ENCODE measurements at places on chromosomes 3 and 15. TPM values are rescaled to one million over a fixed set of nuclear protein-coding genes. Genes with fewer than 3 reads are reported as not detected.

The TGM4 gene
- polyA plus RNA-seq, result 0.06 TPM

The SLC22A13 gene
- 3.1 TPM for polyA plus RNA-seq

The RETNLB gene
- polyA plus RNA-seq, result not detected

The ETV5 gene
- polyA plus RNA-seq, result 30.7 TPM

The BFSP2 gene
- polyA plus RNA-seq, result 0.69 TPM

The CTXN2 gene
- 0.09 TPM for polyA plus RNA-seq

The TMEM108 gene
- 2.9 TPM for polyA plus RNA-seq

The TMCO5A gene
- not detected for polyA plus RNA-seq

The SNTN gene
- not detected for polyA plus RNA-seq

The ANKRD34C gene
- polyA plus RNA-seq, result 0.04 TPM

GRCh38 chr3:14455571-14456317 lies 53.3 kb downstream of the SLC6A6 start:
- no peak for DNase-seq

GRCh38 chr3:151412989-151413388 lies 28.4 kb upstream of the P2RY12 start:
- DNase-seq, result no peak

DNA sequence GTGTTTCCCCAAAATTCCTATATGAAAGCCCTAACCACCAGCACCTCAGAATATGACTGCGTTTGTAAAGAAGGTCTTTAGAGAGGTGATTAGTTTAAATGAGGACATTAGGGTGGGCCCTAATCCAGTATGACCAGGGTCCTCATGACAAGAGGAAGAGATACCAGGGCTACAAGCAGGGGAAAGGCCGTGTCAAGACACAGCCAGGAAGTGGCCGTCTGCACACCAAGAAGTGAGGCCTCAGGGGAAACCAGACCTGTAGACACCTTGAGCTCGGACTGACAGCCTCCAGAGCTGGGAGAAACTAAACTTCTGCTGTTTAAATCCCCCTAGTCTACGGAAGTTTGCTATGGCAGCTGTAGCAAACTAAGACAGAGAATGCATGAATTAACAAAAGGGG lies 14.2 kb downstream of the KIF7 start:
- DNase-seq, result no peak

DNA sequence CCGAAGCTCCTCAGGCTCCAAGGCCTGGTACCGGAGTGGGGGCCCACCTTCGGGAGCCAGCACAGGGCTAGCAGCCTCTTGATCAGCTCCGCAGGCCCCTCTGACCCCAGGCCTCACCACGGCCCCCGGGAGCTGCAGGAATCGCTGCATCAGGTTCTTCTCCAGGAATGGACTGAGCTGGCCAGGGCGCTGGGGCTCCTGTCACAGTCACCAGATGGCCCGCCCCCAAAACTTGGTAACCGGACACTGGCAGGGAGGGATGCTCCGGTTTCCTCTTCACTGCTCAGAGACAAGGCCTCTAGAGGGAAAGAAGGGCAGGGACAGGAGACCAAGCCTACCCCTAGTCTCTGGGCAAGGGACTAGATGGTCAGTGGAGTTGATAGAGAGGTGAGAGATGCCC lies 9.9 kb downstream of the AP3B2 start:
- DNase-seq, result no peak

DNA sequence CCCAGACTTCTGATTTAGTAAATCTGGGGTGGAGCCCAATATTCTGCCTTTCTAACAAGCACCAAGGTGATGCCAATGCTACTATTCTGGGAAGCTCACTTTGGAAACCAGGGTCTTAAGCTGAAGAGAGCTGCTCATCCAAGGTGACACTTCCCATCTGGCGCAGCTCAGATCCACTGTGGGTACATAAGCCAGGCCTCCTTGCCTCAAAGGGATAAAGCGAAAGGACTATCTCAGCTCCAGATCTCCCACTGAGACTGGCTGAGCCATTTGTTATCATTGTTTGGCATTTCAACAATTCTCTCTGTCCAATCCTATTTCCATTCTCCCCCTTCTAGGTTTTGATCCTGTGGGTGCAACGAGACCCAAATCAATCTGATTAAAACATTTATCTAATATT lies 323.8 kb downstream of the GBE1 start:
- DNase-seq, result no peak

DNA sequence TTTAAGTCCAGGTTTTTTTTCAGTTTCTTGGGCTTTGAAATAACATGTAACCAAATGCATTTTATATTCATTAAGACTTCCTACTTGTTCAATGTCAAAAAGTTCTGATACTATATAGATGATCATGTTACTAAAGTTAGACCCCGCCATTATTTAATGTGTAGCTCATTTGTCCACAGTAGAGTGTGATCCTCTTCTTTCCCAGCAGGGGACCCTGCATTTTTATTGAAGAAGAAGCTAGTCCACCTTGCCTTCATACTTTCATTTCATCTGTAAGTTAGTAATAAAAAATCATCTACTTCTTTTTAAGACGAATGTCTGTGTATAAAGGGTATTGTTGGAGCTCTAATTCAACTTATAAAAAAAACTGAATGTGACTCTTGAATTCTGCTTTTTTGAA lies 404.6 kb downstream of the SI start:
- no peak for DNase-seq

DNA sequence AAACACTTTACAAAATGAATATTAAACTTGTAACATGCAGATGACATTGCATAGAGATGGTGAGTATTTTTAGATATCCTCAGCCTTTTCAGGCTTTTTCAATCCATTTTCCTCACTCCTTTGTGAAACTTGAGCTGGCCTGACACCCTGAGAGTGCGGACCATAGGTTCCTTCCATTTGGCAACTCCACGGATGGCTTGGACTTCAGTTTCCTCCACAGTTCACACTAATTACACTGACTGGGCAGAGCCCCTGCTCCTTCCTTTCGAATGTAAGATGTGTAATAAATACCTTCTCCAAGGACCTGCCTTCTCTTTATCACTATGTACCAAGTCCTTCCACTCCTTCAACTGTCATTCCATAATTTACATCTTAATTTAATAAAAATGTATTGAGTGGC lies 141.7 kb upstream of the LRIG1 start:
- no peak for DNase-seq

DNA sequence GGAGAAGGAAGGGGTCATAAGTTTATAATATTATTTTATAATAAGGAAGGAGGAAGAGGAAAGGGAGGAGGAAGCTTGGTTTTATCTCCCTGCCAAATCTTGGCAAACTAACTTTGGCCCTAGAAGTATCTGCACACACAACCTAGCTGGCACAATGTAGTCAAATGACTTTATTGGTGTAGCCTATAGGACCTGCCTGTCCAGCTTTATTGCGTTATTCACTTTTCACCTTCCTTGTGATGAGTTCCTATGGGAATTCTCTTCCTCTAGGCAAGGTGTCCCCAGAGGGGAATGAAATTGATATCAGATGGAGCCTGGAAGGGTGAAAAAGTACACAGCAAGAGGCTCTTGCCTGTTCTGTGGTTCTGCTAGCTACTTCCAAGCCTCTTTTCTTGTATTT lies 111.2 kb upstream of the SLC25A36 start:
- DNase-seq, result no peak

- no peak for DNase-seq
Observed at GRCh38 chr15:91407269-91407889, 307.3 kb downstream of the SV2B start.

GRCh38 chr3:40333416-40333815 lies 23.9 kb downstream of the EIF1B start:
- no peak for DNase-seq

GRCh38 chr3:37492977-37493471 lies 318.6 kb upstream of the LRRFIP2 start:
- no peak for DNase-seq

DNA sequence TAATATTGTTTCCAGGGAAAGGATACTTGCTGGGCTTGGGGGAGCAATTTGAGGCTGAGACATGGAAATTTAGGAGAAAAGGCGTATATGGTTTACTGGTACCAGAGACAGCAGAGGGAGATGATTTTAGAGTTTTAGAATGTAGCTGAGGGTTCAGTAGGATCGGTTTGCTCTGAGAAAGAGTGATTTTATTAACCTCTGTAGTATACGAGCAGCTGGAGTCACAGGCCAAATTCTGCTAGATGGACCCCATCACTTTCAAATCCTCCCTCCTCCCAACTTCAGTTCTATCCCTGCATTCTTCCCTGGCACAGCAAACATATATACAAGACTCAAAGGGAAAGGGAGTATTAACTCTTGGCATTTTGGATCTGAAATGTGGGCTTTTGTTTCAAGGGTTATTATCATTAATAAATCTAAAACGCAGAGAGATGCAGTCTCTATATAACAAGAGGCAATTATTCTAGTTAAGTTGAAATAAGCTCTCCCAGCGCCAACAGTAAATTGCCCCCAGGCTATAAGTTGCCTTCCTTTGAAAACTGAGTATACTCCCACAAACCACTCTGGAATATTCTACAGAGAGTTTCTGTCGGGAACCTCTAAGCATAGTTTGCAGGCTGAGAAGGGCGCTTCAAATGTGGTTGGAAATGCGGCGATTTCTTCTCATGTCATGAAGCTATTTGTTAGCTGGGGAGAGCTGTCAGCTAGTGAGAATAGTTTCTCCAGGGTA lies 5.4 kb downstream of the CRABP1 start:
- DNase-seq, result no peak
